PC-3 (cell line): ENCODE measurements at places on chromosomes 12 and 14. TPM values are rescaled to one million over a fixed set of nuclear protein-coding genes. Genes with fewer than 3 reads are reported as not detected.

Gene MANSC4
- total RNA-seq, result 1.9 and 4.1 TPM in 2 replicates

Gene RPGRIP1
- total RNA-seq, result 0.33 TPM in 1 of 2 replicates, not detected in the other

Gene NFE2
- total RNA-seq, result 0.26 and 0.40 TPM in 2 replicates

Gene PROX2
- total RNA-seq, result not detected in 2 replicates

Gene BCDIN3D
- total RNA-seq, result 4.5 and 5.4 TPM in 2 replicates

Gene KCNMB4
- total RNA-seq, result 2.6 and 3.0 TPM in 2 replicates

Gene IL25
- total RNA-seq, result not detected in 2 replicates

Gene NGDN
- 57.6 and 77.3 TPM in 2 replicates for total RNA-seq

Gene FOXG1
- total RNA-seq, result not detected in 2 replicates

Gene DNAJC22
- total RNA-seq, result 12.9 and 16.8 TPM in 2 replicates

Gene KMT2D
- 41.9 and 51.7 TPM in 2 replicates for total RNA-seq

Gene FAM186B
- total RNA-seq, result 0.80 and 1.1 TPM in 2 replicates

Gene CMA1
- total RNA-seq, result not detected in 2 replicates
